Putamen (tissue), 1 donor: ENCODE measurements at places on chromosomes 2 and 18.

DNA sequence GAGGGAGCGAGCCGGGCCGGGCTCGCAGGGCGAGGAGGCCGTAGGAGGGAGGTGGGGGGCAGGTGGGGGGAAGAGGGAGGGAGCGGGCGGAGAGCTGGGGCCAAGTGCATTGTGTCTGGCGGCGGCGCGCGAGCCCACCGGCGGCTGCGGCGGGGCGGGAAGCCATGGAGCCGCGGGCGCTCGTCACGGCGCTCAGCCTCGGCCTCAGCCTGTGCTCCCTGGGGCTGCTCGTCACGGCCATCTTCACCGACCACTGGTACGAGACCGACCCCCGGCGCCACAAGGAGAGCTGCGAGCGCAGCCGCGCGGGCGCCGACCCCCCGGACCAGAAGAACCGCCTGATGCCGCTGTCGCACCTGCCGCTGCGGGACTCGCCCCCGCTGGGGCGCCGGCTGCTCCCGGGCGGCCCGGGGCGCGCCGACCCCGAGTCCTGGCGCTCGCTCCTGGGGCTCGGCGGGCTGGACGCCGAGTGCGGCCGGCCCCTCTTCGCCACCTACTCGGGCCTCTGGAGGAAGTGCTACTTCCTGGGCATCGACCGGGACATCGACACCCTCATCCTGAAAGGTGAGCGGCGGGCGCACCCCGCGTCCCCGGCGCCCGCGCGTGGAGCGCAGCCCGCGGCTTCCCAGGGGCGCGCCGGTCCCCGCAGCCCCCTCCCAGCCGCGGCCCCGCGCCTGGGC, at the start of gene TMEM178A:
TSS of gene TMEM178A (plus strand) at position 107 of the 680 bp plus-strand sequence. CDS start at position 165, 58 bp downstream.
- no peak for DNase-seq

DNA sequence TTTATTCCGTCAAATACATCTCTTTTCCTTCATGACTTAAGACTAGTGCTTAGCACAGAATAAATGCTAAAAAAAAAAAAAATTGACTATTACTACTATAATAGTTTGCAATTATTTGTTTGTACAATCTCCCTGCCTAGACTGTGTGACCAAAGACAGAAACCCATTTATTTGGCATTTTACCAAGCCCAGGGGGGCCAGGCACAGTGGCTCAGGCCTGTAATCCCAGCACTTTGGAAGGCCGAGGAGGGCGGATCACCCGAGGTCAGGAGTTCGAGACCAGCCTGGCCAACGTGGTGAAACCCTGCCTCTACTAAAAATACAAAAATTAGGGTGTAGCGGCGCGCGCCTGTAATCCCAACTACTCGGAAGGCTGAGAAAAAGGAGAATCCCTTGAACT, 1.4 kb downstream of the ASB3 start:
- no peak for DNase-seq

DNA sequence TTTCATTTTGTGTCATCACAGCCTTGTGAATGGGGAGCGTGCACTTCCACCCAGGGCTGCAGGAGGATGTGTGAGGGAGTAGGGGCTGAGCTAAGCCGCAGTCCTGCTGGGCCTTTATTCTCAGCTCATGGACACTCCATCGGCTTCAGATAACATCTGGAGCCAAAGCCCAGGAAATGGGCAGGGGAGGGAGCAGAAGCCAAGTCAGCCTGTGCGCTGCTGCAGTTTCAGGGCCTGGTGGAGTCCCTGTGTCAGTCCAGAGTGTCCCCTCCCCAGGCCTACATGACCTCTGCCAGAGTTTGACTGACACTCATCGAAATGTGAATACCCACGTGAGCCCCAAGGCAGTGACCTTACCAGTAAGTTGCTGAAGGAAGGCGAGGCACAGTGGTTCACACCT, 242.2 kb downstream of the LOXHD1 start:
- DNase-seq: no peak

DNA sequence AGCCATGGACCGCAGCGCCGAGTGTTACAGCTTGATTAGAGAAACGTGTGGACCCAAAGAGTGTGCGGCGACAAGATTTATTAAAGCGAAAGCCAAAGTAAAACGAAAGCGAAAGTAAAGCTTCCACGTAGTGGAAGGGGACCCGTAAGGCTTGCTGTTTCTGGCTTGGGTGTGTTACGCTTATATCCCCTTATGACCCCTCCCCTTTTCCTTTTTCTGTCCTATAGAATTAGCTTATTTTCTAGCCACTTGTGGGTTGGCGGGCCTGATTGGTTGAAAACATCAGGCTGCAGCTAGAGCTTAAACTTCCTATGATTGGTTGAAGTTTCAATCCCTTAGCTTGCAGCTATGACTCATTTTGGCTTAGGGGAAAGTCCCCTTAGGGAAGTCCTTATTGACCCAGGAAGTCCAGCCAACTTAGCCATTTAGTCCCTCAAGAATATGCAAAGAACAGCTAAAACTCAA, 969.7 kb downstream of the DCDC2C start:
- no peak for DNase-seq

DNA sequence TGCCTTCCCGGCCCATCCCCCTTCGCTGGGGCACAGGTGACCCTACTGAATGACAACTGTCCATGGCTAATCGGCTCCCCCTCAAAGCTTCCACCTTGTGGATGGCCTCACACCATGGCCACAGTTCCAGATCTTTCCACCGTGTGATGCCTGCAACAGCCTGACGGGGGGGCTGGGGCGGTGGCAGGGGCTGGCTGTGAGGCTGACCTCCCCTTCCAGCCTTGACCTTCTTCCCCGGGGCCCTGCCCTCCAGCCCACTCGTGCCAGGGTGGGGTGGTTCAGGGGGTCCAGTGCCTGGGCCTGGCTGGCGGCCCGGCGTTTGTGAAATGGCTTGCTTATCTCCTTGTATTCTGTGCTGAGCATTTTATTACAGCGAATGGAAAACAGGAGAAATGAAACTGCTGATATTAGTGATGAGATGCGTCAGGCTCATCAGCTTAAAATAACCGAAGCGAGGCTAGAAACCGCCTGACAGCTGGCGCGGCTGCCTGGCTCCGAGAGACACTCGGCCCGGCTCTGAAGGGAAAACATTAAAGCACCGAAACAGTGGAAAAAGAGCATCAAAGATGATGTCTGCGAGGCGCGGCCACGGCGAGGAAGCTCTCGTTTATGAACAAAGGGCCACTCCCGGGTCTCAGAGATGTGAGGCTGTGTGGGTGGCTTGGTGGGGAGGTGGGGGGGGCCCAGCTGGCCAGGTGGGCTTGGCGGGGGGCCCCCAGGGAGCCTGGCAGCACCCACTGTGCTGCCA, 916 bp upstream of the PDCD1 start:
- DNase-seq: peak; percentile 49

- no peak for DNase-seq
Observed at GRCh38 chr2:167652401-167652800, 595.0 kb downstream of the STK39 start.

DNA sequence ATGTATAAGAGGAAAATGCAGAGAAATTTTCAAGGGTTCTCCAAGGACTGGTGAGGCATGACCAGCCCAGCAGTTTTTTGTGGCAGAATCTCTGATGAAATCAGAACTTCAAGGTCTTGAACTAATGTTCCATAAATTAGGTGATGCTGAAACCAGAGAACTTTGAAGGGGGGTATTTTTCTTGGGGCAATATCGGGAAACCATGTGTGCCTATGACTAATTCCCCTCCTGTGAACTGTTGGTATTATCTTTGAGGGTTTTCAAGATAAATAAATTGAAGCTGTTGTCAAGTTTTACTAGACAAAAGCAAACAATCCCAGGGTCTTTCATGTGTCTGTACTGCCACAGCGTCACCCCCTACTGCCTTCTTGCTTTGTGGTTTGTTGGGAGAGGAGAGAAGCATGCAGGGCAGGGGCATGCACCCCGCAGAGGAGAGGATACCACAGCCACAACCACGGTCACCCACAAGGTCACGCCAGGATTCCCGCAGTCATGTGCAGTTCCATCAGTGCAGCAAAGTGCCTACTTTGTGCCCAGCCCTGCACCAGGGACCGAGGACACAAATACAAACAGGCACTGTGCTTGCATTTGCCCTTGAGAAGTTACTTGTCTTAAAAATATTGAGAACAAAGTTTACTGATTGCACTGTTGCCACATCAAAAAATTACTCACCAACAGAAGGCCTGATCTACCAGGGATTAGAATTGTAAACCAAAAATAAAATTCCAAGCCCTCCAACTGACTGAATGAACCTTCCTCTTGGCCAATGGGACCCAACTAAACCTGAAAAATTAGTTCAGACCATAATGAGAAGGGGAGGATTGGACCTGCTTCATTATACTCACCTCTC, 413.3 kb upstream of the TRIB2 start:
- DNase-seq: no peak

GRCh38 chr2:98280376-98281102, 65.7 kb upstream of the CNGA3 start:
- no peak for DNase-seq

DNA sequence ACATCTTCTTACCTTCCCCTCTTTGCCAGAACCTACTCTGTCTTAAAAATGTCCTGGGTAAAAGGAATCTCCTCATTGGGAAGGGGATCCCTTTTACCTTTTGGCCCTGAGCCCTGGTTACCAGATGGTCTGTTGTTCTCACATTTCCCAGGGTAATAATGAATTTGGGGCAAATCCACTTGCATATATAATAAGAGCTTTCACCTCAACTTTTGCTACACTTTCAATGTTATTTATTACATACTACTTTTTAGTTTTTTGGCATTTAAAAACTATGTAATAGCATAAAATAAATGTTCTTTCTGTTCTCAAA, 15.0 kb downstream of the CERS6 start:
- DNase-seq: no peak

GRCh38 chr2:196293751-196294515, 122.6 kb upstream of the STK17B start:
- DNase-seq: no peak

- DNase-seq: no peak
Observed at GRCh38 chr2:220077488-220077887, 450.1 kb downstream of the SLC4A3 start.

- DNase-seq: no peak
Observed at GRCh38 chr18:62738639-62739038, 23.3 kb downstream of the PHLPP1 start.

DNA sequence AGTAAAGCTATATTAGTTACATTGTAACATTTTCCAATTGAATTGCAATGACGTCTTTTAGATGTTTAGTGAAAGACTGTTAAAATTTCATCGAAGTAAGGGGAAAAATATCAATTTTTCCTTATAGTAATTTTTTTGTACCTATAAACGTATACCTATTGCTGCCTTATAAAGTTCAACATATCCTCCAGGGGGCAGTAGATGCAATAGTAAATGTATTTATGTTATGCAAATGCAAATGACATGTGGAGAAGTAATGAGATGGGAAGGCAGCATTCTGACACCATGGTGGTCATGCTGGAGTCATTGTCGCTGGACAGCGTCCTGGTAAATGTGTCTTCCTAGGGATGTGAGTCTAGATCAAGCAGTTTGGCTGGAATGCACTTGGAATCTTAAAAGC, 38.7 kb downstream of the MSTN start:
- DNase-seq: peak; percentile 8

DNA sequence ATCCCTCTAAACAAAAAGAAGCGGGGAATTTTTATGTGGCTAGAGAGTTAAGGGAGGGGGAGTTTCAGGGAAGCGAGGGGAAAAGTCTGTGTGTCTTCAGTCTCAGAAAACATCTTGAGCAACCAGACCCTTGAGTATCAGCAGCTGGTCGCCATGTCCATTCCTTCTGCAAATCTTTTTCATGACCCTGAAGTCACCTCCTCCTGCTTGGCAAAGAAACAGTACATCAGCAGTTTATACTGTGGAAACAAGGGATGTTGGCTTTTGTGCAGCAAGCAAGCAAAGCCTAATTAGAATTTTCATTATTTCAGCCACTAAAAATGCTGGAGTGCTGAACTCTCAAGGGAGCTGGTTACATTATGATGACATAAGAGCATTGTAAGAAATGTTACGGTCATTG, 187.4 kb upstream of the SLC8A1 start:
- DNase-seq: no peak

GRCh38 chr2:64259312-64259711, 115.1 kb upstream of the PELI1 start:
- no peak for DNase-seq

- no peak for DNase-seq
Observed at GRCh38 chr2:233862261-233862768, 5.9 kb downstream of the MSL3B start.

- no peak for DNase-seq
Observed at GRCh38 chr2:74700643-74701372, 46.8 kb downstream of the SEMA4F start.

DNA sequence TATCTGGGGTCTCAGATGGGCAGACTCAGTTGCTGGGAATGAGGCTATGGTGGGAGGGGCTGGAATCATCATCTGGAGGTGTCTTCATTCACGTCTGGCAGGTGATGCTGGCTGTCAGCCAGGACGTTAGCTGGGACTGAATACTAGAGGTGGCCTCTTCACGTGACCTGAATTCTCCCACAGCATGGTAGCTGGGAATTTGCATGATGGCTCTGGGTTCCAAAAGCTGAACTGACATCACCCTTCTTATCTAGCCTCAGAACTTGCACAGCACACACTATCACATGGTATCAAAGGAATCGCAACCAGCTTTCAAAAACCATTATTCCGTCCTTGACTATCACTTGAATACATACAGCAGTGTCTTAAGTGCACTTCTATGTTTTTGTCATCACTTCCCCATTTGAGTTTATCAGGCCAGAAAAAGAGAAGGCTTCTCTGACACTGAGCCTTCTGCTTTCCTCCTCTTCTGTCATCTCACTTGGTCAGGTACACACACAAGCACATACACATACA, 53.0 kb upstream of the LRP2 start:
- DNase-seq: no peak

DNA sequence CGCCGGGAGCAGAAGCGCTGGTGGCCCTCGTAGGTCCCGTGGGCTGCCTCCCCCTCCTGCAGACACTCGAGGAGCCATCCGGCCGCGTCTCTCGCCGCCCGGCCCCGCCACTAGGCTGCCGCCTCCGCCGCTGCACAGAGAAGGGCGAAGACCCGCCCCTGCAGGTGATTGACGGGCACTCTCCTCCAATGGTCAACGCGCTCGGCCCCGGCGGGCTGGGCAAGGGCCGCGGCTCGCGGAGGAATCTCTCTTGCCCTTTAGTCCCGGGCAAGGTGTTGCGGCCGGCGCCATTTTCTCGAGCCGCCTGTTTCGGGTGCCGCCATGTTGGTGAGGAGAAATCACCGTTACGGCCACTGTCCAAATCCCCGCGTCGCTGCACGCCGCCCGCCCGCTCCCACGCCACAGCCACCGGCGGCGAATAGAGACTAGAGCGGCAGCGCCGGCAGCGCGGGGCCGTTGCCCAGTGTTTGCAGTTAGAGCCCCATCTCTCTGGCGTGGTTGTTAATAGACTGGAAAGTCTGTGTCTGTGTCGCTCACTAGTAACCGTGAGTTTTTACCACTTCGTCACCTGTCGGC, at the start of gene ZC3H6:
TSS of gene ZC3H6 (plus strand) at position 287 of the 576 bp plus-strand sequence. CDS start 398 bp downstream, outside the sequence.
- peak; percentile 99 for DNase-seq

DNA sequence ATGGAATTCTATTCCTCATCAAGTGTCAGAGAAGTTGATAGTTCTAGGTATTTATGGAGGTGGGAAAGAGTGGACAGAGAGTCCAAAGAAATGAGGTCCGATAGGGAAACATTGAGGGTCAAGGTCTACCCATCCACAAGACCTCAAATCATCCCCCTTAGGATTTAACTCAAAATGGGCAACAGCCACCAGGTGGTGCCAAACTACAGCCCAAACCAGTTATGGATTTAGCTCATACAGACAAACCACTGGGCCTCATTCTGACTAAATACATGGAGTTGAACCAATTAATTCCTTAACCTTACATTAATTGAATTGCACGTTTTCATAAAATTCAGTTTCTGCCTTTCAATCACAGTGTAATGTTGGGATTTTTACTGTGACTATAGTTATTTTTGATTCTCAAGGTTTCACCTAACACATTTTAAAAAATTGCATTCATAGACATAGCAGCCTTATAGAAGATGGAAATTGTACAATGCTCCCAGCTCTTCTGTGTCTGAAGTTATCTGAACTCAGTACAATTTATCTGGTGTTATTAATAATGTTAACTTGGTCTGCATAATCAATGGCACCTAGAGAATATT, 98.2 kb upstream of the HNMT start:
- DNase-seq: peak; percentile 12
